ENCODE measurements at places on chromosomes 16 and 17.

- DNase-seq: no peak
Measured at GRCh38 chr16:83433201-83433600, 374.6 kb upstream of the HSBP1 start.

DNA sequence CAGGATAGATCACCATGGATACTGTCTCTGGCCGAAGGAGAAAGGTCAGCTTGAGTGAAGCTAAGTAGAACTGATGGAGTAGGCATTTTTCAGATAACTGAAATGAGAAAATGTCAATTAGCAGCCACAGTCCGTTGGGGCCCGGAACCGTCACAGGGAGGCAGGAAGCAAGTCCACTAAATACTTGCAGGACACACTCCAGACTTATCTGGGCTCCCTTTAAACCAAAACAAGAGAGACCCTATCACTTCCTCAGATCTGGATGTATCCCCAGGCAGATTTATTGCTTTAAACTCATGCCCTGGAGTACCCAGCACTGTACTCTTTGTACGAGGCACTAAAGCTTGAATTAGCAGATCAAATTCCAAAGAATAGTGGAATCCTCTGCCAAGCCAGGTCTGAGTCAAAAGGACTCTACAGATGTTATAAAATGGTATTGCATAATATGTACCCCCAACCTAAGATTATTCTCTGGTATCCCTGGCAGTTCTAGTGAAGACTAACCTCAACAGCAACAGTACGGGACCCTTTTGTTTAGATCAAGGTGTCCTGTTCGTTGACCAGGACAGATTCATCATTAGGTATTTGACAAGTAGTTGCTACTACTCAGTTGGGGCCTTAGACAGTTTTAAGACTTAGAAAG lies 8.1 kb downstream of the ZP2 start:
- no peak for DNase-seq

GRCh38 chr16:6510261-6510660 lies 822.4 kb upstream of the RBFOX1 start:
- no peak for DNase-seq

DNA sequence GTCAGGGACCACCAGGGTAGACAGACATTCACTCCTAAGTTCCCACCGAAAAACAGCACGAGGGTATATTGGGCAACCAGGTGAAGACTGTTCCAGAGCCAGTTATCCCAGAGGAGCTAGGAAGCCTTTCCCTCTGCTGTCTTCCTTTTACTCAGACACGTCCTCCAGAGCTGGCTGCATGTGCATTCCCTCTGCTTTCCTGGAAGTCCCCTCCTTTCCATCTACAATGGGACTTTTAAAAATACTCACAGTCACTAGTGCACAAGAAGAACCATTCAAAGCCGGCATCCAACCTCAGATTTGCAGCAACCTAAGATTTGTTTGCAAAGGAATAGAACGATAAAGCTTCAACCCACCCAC lies 32.5 kb upstream of the CRISPLD2 start:
- DNase-seq: no peak

DNA sequence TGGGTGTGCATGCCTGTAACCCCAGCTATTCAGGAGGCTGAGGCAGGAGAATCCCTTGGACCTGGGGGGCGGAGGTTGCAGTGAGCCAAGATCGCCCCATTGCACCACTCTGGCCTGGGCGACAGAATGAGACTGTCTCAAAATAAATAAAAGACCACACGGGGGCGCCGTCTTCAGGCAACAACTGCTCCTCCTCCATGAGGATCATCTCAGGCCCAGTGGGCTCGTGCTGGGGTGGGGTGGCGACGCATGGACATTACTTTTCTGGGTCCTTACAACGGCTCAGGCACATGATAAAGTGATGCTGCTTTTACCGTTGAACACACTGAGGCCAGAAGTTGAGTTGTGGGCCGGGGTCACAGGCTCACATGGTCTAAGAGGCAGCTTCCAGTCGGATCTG lies 56.2 kb downstream of the PRMT7 start:
- no peak for DNase-seq

DNA sequence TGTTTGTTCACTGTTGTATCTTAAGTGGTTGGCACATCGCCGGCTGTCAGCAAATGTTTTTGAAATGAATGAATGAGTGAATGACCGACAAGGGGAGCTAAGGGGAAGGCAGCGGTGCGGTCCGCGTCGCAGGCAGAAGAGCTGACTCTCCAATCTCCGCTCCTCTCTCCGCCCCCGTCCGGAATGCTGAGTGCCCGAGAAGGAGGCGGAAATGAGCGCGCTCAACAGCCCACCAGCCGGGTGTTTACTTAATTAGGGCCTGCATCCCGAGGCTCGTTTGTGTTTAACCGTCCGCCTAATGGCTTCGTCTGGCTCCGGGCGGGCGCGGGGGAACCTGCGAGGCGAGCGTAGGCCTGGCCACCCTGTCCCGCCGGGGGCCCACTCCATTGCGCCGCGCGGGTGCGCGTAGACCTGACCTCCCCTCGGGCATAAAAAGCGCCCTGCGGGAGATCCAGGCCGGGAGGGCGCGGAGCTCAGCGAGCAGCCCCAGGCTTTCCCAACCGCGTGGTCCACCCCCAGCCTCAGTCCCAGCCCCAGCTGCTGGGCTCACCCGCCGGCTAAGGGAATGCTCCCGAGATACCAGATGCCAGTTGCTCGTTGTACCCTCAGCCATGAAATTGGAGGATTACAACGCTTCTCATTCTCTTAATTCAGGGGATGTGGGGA lies 2.5 kb upstream of the CDH3 start:
- peak; percentile 47 for DNase-seq

- DNase-seq: no peak
Measured at GRCh38 chr16:77739559-77739892, 17.2 kb downstream of the NUDT7 start.

DNA sequence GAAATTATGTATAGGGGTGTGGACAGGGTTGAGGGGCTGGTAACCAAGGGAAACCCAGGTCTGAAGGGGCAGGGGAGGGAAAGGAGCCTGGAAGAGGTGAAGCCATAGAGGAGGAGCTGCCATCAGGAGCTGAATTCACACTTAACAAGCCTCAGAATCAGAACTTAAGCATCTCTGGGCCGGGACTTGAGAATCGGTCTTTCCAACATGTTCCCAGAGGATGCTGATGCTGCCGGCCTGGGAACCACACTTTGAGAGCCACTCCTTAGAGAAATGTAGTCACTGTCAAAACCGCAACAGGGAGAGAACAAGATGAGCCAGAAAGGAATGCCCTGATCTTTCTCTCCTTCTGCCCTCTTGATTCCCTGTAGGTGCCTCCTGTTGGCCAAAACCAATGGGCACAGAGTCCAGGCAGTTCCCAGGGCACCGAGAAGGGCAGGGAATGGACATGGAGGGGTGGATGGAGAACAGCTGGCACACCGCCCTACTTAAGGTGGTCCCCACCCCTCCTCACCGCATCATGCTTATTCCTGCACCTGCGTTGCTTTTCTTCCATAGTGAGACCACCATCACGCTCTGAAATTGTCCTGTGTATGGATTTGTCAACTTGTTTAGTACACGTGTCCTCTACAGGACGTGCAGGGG lies 88.5 kb downstream of the GSG1L start:
- DNase-seq: no peak

- DNase-seq: no peak
Measured at GRCh38 chr16:74700116-74700437, 585 bp downstream of the MLKL start.

DNA sequence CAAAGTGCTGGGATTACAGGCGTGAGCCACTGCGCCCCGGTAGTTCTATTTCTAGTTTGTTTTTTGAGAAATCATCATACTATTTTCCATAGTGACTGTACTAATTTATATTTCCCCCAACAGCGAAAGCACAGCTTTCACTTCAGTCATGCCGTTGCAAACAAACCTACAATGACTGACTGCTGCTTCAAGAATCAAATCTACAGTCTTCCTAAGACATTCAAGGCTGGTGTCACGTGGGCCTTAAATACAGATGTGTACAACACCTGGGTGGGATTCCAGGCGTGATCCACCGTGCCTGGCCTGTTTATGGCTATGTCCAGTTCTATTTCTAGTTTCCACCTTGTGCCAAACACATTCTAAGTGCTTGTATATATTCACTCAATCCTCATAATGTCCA lies 72.0 kb downstream of the ABCC6 start:
- DNase-seq: no peak

DNA sequence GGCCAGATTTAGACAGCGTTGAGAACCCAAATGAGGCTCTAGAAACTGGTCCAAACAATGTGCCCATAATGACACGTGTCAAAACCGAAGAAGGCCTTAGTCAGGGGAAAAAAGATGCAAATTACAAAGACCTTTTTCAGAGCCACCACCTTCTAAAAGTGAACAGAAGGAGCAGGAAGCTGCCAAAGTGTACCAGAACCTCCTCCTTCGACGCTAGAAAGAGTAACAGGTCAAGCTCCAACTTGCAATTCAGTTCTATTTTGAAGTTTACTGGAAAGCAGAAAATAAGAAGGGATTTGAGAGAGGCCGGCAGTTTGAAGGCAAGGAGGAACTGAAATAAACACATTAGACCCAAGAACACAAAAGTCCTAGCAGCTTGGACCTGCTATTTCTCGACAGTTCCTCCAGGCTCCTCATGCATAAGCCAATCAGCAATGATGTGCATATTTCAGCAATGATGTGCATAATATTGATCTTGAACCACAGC lies 61.8 kb downstream of the XYLT1 start:
- DNase-seq: no peak

GRCh38 chr17:80279895-80280294 lies 19.2 kb downstream of the RNF213 start:
- no peak for DNase-seq

All from ureter (tissue), 1 donor.